ENCODE measurements at places on chromosomes 3 and 15. TPM values are rescaled to one million over a fixed set of nuclear protein-coding genes. Genes with fewer than 3 reads are reported as not detected.

The LSMEM2 gene
- 0.61 TPM for polyA plus RNA-seq

The THSD4 gene
- 1.3 TPM for polyA plus RNA-seq

The COL6A5 gene
- not detected for polyA plus RNA-seq

The KBTBD8 gene
- polyA plus RNA-seq = 3.0 TPM

The SLC51A gene
- polyA plus RNA-seq = 0.40 TPM

The SATB1 gene
- 6.4 TPM for polyA plus RNA-seq

The SSUH2 gene
- polyA plus RNA-seq = 0.36 TPM

The CACNA2D2 gene
- polyA plus RNA-seq = 0.14 TPM

The GCNT3 gene
- not detected for polyA plus RNA-seq

The CYP1A1 gene
- polyA plus RNA-seq = 0.14 TPM

The TNNC1 gene
- 7,172 TPM for polyA plus RNA-seq

The UACA gene
- polyA plus RNA-seq = 74.5 TPM

The B2M gene
- 729 TPM for polyA plus RNA-seq

The LHFPL4 gene
- polyA plus RNA-seq = not detected

The TEX9 gene
- not detected for polyA plus RNA-seq

The IMPDH2 gene
- 102 TPM for polyA plus RNA-seq

The COMMD4 gene
- polyA plus RNA-seq = 30.6 TPM

The SRGAP3 gene
- polyA plus RNA-seq = 0.77 TPM

The PDZRN3 gene
- polyA plus RNA-seq = 2.5 TPM

The C3orf85 gene
- polyA plus RNA-seq = 0.39 TPM

The LYZL4 gene
- not detected for polyA plus RNA-seq

The ERICH6 gene
- polyA plus RNA-seq = not detected

The P2RY12 gene
- not detected for polyA plus RNA-seq

The ETV5 gene
- 14.4 TPM for polyA plus RNA-seq

The RAMAC gene
- polyA plus RNA-seq = 23.8 TPM

The STRIT1 gene
- polyA plus RNA-seq = 856 TPM

The ECT2 gene
- polyA plus RNA-seq = 1.9 TPM

The LSAMP gene
- polyA plus RNA-seq = 0.01 TPM

The CAND2 gene
- polyA plus RNA-seq = 3.7 TPM

The PTPRG gene
- polyA plus RNA-seq = 10.8 TPM

The LOXL1 gene
- 4.3 TPM for polyA plus RNA-seq

The ERC2 gene
- polyA plus RNA-seq = not detected

The OR5K2 gene
- not detected for polyA plus RNA-seq
